IPS DF 6.9 (cell line): ENCODE measurements at places on chromosomes 12 and 14.

DNA sequence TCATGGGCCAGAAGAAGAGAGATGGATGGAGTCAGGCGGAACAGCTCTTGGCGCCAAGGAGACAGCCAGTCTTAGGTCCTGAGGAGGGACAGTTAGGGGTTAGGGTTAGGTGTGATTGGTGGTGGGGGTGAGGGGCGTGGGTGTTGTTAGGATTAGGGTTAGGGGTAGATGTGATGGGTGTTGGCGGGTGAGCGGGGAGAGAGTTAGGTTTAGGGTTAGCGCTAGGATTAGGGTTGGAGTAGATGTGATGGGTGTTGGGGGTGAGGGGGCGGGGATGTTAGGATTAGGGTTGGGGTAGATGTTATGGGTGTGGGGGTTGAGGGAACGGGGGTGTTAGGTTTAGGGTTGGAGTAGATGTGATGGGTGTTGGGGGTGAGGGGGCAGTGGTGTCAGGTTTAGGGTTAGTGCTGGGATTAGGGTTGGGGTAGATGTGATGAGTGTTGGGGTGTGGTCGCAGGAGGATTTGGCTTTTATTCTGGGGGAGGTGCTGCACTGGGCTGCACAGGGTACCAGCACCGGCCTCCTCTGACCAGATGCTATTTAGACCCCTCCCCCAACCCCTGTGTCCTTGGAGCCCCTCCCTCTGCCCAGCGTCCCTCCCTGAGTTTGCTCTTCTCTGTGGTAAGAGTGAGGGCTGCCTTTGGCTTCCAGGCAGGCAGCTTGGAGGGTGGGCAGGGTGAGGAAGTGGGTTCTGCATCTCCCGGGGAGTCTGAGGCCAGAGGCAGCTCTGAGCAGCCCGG is 35.6 kb upstream of the FBRSL1 start:
- DNase-seq = no peak

DNA sequence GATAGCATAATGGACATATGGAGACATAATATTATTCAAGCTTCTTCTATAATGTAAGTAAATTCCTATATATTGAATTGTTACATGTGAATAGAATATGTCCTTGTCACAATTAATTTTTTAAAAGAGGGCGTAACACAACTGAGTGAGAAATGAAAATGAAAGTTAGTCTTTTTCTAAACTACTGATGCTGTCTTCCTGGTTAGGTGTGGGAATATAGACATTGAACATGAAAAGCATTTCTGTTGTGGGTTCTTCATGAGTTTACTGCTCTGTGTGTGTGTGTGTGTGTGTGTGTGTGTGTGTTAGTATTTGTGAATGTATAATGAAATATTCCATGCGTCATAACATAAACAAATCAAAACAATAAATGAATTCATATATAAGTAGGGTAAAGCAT is 40.5 kb upstream of the RTL1 start:
- DNase-seq = no peak

DNA sequence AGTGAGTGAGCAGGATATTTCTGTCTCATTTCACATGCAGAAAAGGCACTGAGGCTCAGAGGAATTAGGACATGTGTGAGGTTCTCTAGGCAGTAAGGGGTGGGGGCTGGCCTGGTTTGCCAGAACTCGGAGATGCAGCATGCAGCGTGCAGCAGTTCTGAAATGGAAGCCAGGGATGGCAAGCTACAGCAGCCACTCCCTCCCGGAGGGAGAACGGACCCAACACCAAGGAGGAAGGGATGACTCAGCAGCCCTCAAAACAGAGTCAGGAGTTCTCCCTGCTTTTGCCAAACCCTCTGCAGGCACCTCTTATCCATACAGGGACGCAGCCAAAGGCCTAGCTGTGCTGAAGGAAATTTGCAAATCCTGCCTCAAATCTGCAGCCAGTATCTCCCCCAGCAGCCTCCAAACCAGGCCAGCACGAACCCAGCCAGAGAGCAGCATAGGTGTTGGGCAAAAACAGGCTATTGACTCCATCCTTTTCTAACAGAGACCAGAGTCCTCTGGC is 10.3 kb upstream of the SERPINA3 start:
- DNase-seq = no peak

GRCh38 chr12:128819293-128820144 is 4.2 kb downstream of the SLC15A4 start:
- no peak for DNase-seq

DNA sequence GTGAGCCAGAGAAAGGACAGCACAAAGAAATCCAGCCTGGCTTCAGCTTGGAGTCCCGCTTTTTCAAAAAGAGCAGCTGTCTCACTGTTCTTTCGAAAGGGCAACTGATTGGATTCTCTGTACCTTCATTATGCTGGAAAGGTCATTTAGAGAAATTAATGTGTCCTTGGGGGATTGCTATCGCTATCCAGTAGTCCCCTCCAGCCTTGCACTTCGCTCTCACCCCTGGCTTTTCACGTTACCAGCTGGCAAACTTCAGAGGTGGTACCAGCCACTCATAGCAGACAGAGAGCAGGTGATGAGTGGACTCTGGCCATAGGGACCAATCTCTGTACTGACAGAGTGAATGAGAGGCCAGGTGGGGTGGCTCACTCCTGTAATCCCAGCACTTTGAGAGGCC is 11.8 kb upstream of the NUAK1 start:
- DNase-seq = no peak

DNA sequence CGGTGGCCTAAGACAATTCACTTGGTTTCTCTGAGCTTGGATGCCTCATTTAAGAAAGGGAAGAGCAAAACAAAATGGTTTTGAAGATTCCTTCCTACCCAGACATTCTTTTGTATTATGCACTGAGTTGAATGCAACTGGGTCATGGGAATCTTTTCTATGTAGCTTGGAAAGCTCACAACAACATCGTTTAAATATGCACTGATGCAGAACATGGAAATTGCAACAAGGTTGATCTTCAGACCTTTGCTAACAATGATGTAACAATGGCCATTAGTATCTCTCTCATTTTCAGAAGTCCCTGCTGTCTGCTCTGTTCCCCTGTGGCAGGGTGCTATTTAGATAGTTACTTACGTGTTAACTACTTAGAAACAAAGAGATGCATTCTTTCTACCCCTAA is 30.1 kb upstream of the IGF1 start:
- DNase-seq = no peak

DNA sequence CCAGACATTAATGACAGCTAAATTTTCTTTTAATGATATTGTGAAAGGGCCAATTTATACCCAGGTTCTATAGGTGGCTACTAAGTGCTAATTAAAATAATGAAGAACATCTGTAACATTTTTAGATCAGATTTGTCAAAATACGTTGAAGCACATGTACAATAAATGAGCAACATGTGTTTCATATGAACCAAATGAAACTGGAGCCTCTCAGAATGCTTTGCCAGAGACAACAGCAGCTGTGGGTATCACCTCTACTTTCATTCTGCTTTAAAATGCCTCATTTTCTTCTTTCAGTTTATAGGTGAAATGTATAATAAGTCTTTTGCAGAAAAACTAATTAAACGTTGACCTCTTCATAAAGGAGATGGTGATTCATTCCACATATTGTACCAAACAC is 26.1 kb upstream of the MYF6 start:
- no peak for DNase-seq

DNA sequence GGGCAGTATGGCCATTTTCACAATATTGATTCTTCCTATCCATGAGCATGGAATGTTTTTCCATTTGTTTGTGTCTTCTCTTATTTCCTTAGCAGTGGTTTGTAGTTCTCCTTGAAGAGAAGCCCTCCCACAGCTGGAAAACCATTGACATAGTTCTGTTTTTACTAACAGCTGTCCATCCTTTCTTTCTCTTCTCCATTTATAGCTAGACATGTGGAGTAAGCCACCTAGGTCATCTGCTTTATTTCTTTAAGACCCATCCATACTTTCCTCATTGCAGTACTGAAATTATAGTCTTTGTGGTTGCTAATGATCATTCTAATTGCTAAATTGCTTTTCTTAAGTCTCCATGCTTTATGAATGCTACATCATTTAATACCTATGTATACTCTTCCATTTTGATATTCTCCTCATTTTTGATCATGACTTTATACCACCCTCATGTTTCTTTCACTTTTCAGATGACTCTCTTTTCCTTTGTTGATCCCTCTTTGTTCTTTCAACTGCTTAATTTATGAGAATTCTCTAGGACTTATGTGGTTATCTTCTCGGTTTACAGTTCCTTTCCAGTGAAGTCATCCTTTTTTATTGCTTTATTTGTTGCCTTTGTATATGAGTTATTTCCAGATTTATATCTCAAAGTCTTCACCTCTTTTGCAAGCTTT is 114.2 kb downstream of the PCNX1 start:
- DNase-seq = no peak

DNA sequence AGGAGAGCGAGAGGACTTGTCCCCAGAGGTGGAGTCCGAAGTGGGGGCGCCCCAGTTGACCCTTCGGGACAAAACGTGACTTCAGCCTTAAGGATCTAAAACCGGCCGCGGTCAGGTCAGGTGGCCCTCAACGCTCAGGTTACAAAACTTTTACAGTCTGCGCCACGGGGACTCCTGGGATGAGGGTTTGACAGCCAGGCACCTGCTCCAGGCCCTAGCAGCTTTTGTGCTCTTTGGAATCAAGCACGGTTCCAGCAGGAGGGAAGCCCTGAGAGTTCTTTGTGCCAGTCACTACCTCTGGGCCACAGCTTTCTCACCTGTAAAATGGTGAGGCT is 337 bp downstream of the ZC2HC1C start:
- DNase-seq = no peak

DNA sequence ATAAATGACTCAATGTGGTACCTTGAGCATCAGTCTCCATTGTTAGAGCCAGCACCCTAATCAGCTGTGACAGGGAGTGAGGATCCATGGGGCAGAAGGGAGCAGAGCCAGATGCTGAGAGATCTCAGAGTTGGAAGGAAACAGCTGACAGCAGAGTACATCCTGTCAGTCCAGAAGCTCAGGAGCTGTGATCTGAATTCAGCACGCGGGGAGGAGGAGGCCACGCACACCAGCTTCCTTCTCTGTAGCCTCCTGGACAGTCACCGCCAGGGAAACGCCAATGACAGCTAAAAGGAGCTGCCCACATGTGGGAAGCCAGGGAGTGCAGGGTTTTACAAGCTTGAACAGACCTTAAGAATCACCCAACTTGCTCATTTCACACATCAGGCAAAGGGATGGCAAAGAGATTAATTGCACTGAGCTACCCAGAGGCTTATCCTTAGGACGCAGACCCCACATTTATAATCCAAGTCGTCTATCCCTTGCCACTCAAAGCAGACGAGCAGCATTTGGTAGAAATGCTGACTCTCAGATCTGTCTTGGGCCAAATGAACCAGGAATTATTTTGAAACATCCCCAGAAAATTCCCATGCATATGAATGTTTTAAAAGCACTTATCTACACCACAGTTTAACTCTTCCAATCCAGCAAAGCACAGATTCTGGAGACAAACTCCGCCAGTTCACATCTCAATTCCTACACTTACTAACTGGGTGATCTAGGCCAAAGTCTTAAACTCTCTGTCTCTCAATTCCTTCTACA is 322.6 kb upstream of the TMTC1 start:
- no peak for DNase-seq

DNA sequence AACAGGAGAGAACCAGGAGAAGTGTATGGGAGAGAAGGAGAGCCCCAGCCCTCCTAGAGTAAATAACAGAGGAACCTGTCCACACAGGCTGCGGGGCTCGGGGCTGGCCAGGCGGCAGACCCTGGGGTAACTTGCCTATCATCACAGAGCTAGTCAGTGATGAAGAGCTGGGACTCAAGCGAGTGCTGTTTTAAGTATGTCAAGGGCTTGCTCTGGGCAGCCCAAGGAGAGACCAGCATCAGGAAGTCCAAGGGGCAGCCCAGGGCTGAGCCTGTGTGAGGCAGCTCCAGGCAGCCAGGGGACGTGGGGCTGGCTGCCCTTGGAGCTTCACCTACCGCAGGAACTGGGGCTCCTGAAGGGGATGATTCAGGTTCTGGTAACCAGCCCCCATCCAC is 10.0 kb downstream of the VWF start:
- no peak for DNase-seq

DNA sequence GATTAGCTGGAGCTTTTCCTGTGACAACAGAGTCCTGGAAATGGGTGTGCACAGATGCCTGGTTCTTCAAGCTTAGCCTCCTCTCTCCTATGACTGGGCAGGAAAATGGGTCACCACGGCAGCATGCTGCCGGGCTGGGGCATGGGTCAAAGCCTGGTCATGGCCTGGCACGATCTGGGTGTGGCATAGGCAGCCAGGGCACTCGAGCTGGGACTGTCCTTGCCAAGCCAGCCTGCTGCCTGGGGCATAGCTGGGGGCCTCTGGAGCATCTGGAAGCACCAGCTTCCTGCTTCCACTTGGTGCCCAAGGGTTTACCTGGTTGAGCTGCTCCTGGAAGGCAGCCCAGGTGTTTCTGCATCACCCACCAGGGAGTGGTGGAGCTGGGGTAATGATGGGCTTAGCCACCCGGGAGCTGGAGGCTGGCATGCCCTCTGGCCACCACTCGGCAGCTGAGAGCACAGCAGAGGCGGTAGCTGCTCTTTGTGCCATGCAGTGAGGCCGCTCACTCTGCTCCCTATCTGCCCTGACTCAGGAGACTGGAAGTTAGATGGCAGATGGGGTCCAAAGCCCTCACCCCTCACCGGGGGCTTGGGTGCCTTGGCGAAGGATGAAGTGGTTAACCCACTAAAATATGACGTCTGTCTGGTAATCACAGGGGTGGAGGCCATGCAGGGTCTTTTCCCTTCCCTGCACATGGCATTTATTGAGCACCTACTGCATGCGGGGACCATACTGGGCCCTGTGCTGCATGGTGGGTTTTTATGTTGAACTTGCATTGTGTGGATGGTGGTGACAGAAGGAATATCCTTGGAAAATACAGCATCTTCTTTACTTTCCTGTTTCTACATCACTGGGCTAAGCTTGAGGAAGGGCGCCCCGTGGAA is 1.7 kb downstream of the OTUB2 start:
- DNase-seq = no peak

DNA sequence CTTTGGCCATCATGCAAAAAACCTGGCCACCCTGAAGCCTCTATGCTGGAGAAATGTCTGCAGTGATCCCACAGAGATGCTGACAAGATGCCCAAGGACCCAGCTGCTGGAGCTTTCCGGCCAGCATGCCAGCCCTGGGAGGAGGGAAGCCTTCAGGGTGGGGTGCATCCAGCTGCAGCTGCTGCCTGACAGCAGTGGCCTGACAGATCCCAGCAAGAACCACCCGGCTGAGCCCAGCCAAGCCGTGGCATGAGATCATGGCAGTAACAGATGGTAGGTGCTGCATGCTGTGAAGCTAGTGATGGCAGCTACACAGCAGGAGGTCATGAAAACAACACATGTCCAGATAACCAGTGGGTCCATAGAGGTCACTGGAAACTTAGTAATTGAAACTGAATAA is 13.8 kb downstream of the CLBA1 start:
- no peak for DNase-seq
